RPMI7951 (cell line): ENCODE measurements at places on chromosomes 13 and 19. TPM values are rescaled to one million over a fixed set of nuclear protein-coding genes. Genes with fewer than 3 reads are reported as not detected.

The MCF2L gene
- 4.8 and 7.2 TPM in 2 replicates for total RNA-seq

The ZNF615 gene
- 10.9 and 16.6 TPM in 2 replicates for total RNA-seq

The SULT2A1 gene
- not detected in 2 replicates for total RNA-seq

The ABHD13 gene
- total RNA-seq: 6.9 and 8.3 TPM in 2 replicates

The ZNF486 gene
- 7.8 and 9.6 TPM in 2 replicates for total RNA-seq

The KIR2DL4 gene
- not detected in 2 replicates for total RNA-seq

The LSM4 gene
- total RNA-seq: 385 and 496 TPM in 2 replicates

The ZNF583 gene
- 2.1 and 3.5 TPM in 2 replicates for total RNA-seq

The CEACAM6 gene
- total RNA-seq: not detected in 2 replicates

The ZBTB7A gene
- total RNA-seq: 4.3 and 10.2 TPM in 2 replicates

The SRRM5 gene
- 0.10 and 0.12 TPM in 2 replicates for total RNA-seq

The KLK4 gene
- not detected in 2 replicates for total RNA-seq

The FXYD5 gene
- total RNA-seq: 258 and 338 TPM in 2 replicates

The FBN3 gene
- total RNA-seq: not detected in 2 replicates

The NKG7 gene
- not detected in 2 replicates for total RNA-seq

The PSPN gene
- 0.84 and 1.4 TPM in 2 replicates for total RNA-seq

The HIPK4 gene
- under 0.01 TPM in 1 of 2 replicates, not detected in the other for total RNA-seq

The SLC25A41 gene
- not detected in 2 replicates for total RNA-seq

The HCN2 gene
- 0.24 and 0.39 TPM in 2 replicates for total RNA-seq

The LILRB3 gene
- total RNA-seq: not detected in 2 replicates

The RCBTB1 gene
- 8.9 and 9.6 TPM in 2 replicates for total RNA-seq

The SGCG gene
- total RNA-seq: not detected in 2 replicates

The SYCN gene
- total RNA-seq: not detected in 2 replicates

The LYL1 gene
- total RNA-seq: 4.1 and 6.0 TPM in 2 replicates

The CERS1 gene
- total RNA-seq: 0.12 and 1.4 TPM in 2 replicates

The RCBTB2 gene
- total RNA-seq: 9.3 and 10.3 TPM in 2 replicates

The KPTN gene
- 6.6 and 12.1 TPM in 2 replicates for total RNA-seq

The ZNF878 gene
- 0.96 and 0.98 TPM in 2 replicates for total RNA-seq

The ZNF492 gene
- 1.4 and 2.4 TPM in 2 replicates for total RNA-seq

The CGB3 gene
- total RNA-seq: not detected in 2 replicates

The ZNF99 gene
- total RNA-seq: under 0.01 TPM in 1 of 2 replicates, not detected in the other

The LHFPL6 gene
- 34.7 and 36.2 TPM in 2 replicates for total RNA-seq

The SBK2 gene
- total RNA-seq: not detected in 2 replicates

The SLC7A10 gene
- not detected in 2 replicates for total RNA-seq

The KLK14 gene
- not detected in 2 replicates for total RNA-seq

The ADAMTS10 gene
- total RNA-seq: not detected in 2 replicates

The MBD3L2 gene
- total RNA-seq: not detected in 2 replicates

The LRRC8E gene
- 5.2 and 7.3 TPM in 2 replicates for total RNA-seq

The MIA gene
- total RNA-seq: 8.9 and 12.6 TPM in 2 replicates

The FXYD3 gene
- 3.0 and 3.7 TPM in 2 replicates for total RNA-seq

The SIGLEC10 gene
- total RNA-seq: not detected in 2 replicates

The ZNF729 gene
- total RNA-seq: not detected in 2 replicates
